ENCODE measurements at places on chromosomes 16 and 17.

- DNase-seq: no peak
These were observed 56.6 kb downstream of the RGS9 start for GRCh38 chr17:65193716-65194293.

- DNase-seq: no peak
These were observed 8.2 kb downstream of the STX1B start for GRCh38 chr16:31002250-31002700.

- DNase-seq: no peak
These were observed 7.5 kb downstream of the TK1 start for GRCh38 chr17:78179372-78179771.

DNA sequence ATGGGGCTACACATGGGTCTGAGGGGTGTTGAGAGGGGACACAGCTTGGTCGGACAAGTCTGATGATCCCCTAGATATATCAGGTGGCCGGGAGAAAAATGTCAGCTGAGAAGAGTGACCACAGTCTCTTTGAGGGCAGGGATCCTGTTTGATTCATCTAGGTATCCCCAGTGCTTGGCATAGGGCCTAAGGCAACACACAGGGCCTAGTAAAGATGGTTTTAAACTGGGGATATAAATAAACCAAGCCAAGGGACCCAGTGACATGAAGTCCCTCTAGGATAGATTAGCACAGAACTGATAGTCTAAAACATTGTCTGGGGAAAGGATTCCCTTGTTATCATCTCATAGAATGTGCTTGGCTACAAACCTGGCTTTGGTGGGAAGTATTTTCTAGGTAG, 1.4 kb downstream of the ERCC4 start:
- DNase-seq: no peak

- no peak for DNase-seq
These were observed 16.2 kb upstream of the PHF12 start for GRCh38 chr17:28967221-28968135.

DNA sequence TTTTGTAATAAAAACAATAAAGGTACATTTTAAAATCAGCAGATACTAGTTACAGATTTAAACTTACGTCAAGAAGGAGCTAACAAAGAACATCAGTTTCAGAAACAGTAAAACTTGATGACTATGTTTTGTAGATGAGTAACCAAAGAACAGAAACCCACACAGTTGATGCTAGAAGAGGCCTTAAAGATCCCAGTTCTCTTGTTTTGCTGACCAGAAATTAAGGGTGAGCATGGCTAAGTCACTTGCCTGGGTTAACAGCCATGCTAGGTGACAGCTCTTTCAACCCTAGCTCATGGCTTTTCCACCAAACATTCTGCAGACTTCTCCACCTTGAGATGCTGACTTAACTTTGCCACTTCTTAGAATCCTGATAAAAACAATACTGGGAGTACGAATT, 26.4 kb downstream of the STX8 start:
- DNase-seq: no peak

GRCh38 chr17:1577583-1578013, 15.0 kb upstream of the PITPNA start:
- no peak for DNase-seq

GRCh38 chr17:58311429-58311894, 17.1 kb downstream of the TSPOAP1 start:
- no peak for DNase-seq

- DNase-seq: no peak
These were observed 6.4 kb downstream of the NGFR start for GRCh38 chr17:49501496-49501895.

DNA sequence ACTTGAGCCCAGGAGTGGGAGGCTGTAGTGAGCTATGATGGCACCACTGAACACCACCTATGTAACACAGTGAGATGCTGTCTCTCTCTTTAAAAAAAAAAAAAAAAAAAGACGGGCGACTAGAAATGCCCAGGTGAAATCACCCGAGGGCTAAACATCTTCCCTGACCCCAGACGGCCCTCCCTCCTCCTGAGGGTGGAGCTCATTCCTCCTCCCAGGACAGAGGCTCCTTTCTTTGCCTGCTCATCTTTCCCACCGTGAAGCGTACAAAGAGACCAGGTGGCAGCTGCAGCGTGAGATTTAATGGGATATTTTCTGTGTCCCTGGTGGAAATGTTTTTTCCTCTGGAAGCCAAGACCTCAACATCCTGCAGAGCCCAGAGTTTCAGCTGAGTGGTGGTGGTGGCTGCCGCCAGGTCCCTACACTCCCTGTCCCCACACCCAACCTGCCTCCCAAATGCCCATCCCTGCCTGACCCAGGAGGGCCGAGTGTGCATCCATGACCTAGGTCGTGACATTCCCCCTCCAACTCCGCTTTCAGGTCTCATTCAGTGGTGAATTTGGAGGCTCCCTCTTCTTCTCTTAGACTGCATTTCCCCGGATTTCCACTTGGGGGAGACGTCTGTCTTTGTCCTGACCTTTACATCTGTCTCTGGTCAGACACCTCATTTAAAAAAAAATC, 14.4 kb upstream of the GPRC5B start:
- peak; percentile 22 for DNase-seq

GRCh38 chr16:64615630-64616280, 506.1 kb downstream of the CDH11 start:
- no peak for DNase-seq

GRCh38 chr16:17440131-17440530, 30.6 kb downstream of the XYLT1 start:
- no peak for DNase-seq

DNA sequence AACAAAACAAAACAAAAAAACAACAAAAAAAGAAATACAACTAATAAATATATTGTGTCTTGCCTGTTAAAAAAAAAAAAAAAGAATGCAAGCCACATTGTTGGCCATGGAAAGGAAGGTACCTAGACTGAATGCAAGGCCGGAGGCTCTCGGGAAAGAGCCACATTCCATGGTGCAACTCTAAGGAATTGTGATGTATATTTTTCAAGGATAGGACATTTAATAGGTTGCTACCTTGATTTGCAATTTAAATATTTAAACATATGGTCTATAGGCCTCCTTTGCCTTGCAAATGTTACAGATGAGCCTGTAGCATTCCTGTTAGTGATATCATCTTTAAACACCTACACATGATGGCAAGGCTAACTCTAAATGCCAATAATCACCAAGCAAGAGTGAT, 650.9 kb downstream of the TOX3 start:
- DNase-seq: no peak

DNA sequence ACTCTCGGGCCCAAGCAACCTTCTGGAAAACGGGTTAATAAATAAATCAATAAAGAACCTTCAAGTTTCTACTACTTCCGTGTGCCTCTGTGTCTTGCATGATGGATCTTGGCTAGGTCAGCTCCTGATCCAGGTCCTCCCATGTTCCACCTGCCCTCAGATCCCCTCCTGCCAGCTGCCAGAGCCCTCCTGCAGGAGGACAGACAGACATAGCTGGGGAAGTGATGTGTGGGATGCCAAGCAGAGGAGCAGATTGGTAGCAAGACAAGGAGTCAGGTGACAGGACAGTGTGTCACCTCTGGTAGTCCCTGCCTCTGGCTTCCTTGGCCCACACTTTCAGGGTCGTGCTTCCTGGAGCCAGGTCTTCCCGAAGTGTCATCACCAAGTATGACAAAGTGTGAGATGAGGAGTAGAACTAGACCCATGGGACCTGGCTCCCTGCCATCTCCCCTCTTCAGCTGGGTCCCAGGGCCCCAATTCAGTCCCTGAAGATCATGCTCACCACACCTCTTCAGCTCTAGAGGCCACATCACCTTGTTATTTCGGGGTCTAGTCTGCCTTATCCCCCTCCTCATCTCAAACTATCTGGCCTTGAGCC, 1.0 kb upstream of the EPN3 start:
- no peak for DNase-seq

GRCh38 chr16:68447653-68448359, 502 bp downstream of the SMPD3 start:
- no peak for DNase-seq

DNA sequence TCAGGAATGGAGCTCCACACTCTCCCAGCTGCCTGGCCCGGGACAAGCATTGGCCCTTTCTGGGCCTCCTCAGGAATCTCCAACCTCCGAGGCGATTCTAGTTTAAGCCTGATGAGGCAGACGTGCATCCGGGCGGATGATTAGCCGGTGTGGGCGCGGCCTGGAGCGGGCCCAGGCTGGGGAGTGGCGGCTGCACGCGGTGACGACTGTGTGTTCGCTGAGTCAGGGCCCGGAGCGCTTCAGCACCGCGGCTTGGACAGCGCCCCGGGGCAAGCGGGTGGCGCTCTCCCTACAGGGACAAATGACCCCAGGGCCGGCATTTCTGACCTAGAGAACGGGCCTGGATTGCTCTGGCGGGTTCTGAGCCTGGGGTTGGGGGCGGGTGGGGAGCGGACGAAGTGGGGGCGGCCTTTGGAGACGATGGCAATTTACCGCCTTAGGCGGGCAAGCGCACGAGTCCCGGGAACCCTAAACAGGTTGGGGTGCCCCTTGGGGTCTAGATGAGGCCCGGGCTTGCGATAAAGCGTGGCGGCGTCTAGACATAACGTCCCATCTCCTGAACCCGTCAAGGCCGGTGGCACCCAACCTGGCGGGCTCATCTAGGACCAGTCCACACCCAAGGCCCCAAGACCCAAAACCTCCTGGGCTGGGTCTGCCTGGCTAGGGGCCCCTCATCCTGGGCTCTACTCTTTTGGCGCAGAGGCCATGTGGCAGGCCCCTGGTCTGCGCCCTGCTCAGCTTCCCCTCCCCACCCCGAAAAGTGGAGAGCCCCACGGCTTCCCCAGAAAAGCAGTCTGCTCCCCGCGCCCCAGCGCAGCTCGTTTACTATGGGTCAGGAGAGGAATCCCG, 22.3 kb upstream of the ZNHIT3 start:
- DNase-seq: peak; percentile 64

GRCh38 chr17:57945996-57946797, 9.0 kb downstream of the CUEDC1 start:
- no peak for DNase-seq

- DNase-seq: no peak
These were observed 165.1 kb downstream of the ABCC12 start for GRCh38 chr16:47990676-47991075.

- no peak for DNase-seq
These were observed 241.1 kb downstream of the PRKCA start for GRCh38 chr17:66543526-66543925.

GRCh38 chr16:78813661-78814311, 714.3 kb downstream of the WWOX start:
- DNase-seq: no peak

DNA sequence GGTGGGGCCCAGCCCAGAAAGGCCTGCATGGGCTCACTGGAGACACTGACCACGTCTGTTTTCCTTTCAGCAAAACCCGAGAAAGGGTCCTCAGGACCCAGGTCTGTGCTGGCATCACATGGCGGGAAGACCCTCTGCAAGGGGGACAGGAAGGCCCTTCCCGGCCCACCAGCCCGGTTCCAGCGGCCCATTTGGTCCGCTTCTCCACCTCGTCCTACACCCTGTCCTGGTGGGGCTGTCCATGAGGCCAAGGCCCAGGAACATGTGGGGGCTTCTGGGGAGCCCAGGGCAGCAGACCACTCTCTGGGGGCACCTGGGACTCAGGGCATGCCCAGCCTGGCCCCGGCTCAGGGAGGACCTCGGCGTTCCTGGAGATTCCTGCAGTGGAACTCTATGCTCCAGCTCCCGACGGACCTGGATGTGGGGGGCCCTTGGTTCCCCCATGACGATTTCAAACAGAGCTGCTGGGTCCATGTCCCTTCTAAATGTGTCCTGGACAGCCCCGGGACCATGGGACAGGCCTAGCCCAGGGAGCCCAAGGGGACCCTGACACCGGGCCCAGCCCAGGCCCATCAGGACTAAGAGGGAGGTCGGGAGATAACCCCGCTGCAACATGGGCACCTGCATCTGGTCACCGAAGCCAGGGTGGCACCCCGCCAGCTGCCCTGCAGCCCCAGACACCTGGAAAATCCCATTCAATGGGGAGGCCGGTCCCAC, 26.4 kb upstream of the KSR1 start:
- no peak for DNase-seq

DNA sequence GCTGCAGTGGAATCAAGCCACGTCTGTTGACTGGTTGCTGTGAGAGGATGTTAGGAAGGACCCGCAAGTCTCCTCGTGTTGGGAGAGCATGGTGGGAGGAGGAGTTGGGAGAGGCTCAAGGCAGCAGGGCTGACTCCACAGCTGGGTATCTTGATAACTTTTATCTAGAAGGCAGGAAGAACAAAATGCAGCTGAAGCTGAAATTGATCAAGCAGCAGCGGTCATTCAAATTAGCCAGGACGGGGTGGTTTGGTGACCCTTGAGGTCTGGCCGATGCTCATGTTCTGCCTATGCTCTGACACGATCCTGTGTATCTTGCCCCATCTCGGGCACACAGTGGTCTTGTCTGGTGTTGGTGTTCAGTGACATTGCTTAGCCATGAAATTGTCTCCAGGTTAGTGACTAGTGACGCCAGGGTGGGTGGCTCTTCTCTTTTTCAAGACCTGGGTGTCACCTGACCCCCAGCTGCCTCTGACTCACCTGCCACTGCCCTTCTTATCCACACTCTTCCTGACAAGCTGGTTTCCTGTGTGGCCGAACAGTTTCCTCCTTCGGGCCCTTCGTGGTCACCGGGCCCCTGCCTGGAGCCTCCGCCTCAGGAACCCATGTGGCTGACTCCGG, 19.1 kb downstream of the NPTX1 start:
- no peak for DNase-seq

DNA sequence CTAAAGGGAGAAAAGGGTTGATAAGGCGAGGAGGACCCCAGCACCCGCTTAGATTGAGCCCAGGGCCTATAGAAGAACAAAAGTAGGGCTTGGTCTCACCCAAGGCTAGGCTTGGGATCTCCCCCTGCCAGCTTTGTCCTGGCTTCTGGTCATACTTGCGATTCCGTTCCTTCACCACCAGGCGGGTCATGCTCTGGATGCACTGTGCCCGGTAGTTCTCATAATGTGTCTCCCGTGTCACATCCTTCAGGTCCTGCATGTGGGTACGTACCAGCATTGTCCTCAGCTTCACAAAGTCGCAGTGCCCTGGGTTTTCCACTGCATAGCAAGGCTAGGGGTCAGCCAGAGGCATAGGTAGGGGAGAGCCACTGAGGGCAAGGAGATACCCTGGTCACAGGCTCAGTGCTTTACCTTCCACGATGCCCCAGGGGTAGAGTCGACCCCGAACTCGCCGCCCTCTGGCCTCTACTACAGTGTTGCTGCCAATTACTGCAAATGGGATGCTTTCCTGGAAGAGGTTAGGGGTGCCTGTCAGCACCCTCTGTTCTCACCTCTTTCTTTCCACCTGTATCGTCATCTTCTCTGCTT, 6.5 kb upstream of the MTMR4 start:
- no peak for DNase-seq

DNA sequence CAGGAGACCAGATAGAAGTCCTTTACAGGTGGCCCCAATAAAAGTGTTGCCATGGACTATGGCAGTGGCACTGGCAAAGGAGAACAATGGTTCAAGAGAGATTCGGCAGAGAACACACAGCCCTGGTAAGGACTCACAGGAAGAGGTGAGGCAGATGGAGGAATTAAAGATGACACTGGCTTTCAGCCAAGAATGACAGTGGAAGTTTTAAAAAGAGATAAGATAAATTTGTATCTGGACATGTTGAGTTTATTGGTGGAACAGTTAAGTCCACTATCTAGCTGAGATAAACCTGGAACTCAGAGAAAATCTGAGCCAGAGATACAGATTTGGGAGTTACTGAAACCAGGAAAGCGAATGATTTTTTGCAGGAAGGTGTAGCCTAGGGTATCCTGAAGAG, 20.1 kb downstream of the CMC2 start:
- DNase-seq: no peak

All from stimulated activated CD4-positive, alpha-beta T cell treated with anti-CD3 and anti-CD28 coated beads, TNF-alpha, amount 100 ng/mL, for 24 hours (primary cell).